ENCODE measurements at places on chromosomes 2 and 18. TPM values are rescaled to one million over a fixed set of nuclear protein-coding genes. Genes with fewer than 3 reads are reported as not detected.

- DNase-seq = no peak
These were observed 30.3 kb upstream of the B3GNT7 start for GRCh38 chr2:231364961-231365810.

DNA sequence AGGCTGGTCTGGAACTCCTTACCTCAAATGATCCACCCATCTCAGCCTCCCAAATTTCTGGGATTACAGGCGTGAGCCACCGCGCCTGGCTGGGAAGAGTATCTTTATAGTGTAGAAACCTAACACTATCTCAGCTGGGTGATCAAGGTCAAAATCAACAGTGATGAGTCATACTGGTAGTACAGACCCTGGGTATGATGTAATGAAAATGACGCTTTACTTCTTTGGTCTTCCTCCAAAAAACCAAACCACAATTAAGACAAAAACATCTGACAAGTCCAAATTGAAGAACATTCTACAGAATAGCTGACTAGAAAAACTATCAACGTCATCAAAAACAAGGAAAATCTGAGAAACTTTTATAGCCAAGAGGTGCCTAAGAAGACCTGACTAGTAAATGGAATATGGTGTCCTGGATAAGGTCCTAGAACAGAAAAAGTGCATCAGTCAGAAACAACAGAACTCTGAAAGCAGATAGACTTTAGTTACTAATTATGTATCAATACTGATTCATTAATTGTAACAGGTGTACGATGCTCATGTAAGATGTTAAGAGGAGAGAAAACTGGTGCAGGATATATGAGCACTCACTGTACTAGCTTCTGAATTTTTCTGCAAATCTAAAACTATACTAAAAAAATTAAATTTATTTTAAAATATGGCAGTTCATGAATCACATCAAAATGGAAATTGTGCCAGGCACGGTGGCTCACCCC lies 25.4 kb downstream of the PDCL3 start:
- DNase-seq = peak; percentile 31

Gene REG3A
- not detected for total RNA-seq

- peak; percentile 40 for DNase-seq
These were observed 34.9 kb downstream of the NAB1 start for GRCh38 chr2:190683802-190684201.

Gene EPB41L3
- not detected for total RNA-seq

DNA sequence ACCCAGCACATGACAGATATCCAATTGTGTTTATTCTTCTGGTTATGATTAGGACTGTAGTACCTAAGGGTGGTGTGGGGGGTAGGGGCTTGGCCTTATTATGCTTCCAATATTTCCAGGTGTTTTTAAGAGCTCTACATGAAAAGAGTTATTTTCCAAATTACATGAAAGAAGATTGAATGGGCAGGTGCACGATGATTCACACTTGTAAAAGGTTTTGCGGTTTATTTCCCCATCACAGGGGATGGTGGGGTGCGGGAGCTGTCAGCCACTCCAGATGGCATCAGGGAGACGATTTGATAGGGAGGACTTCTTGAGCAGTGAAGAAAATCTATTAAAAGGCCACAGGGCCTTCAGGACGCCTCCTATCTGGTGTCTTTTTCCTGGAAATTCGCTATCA lies 15.1 kb upstream of the CCBE1 start:
- no peak for DNase-seq

DNA sequence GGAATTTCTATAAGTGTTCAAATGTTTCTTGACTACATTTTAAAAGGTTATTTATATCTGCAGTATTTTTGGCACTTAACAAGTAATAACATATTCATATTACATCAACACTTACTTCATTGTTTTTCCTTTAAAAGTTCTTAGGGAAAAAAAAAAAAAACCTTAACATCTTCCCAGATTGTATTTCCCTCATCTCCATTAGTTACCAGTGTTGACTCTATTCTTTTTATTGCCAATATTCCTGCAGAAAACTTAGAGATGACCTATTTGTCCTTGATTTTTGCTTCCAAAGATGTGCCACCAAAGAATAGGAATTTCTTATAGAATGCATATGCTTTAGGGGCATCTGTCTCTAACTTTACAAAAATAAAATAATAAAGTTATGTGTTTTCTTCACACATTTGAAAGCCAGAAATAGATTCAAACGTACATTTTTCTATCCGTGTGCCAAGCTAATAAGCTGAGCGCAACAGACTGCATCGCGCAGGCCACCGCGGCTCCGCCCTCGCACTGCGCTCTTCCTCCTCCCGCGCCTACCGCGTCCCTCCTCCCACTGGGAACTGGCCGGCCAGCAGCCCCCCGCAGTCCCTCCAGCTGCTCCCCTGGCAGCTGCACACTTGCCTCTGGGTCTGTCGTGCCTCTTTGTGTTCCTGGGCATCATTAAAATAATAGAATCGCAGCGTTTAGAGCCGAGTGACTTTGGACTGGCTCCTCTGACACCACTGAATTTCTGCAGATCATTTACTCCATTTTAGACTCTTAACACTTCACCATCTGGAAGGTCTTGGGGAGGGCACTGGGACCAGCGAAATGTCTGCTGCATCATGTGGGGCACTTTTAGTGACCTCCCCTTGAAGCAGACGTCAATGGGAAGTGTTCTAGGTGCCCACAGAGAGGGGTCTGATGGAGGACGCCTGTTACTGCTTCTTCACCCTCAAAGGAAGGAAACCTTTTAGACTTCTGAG lies 21.2 kb upstream of the NAB1 start:
- DNase-seq = peak; percentile 76

DNA sequence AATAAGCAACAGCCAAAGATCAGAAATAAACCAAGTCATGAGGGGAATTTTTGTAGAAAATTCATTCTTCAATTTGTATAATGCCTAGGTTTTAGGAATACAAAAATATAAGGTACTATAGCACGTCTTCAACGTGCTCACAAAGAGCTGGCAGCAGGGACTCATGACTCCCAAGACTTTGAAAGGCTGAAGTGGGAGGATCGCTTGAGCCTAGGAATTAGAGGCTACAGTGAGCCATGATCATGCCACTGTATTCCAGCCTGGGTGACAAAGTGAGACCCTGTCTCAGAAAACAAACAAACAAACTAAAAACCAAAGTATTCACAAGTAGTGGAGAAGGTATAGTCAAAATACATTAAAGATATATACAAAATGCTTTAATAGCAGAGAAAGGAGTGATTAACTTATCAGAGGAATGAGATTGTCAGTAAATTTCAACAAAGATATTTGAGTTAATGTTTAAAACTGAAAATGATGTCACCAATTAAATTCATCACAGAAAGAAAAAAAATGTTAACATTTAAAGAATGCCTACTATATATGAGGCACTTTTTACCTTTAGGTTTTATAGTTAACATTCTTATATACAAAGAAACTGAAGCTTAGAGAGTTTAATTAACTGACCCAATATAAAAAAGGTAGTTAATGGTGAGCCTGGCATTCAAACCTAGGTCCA lies 3.2 kb downstream of the WDR33 start:
- DNase-seq = no peak

Data from myocyte (in vitro differentiated cells).